ENCODE measurements at places on chromosomes 6 and 20. TPM values are rescaled to one million over a fixed set of nuclear protein-coding genes. Genes with fewer than 3 reads are reported as not detected.

GRCh38 chr20:10637563-10637962, 36.2 kb downstream of the JAG1 start:
- no peak for DNase-seq

DNA sequence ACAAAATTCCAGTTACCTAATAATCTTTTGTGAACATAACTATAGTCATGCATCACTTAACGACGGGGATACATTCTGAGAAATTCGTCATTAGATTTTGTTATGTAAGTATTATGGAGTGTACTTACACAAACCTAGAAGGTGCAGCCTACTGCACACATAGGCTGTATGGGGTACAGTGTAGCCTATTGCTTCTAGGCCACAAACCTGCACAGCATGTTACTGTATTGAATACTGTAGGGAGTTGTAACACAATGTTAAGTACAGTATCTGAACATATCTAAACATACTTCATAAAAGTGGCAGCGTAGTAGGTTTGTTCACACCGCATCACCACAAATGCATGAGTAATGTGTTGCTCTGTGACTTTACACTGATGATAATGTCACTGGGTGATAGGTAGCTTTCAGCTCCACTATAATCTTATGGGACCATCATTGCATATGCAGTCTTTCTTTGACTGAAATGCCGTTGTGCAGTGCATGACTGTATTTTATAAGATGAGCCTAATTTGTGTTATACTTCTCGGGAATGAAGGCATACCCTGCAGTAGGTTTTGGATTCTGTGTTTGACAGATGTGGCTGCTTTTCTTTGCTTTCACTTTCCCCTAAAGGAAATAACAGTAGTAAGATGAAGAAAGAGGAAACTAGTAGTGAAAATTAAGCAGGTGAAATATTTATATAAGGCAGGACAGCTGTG, 365.6 kb downstream of the FARS2 start:
- DNase-seq = no peak

DNA sequence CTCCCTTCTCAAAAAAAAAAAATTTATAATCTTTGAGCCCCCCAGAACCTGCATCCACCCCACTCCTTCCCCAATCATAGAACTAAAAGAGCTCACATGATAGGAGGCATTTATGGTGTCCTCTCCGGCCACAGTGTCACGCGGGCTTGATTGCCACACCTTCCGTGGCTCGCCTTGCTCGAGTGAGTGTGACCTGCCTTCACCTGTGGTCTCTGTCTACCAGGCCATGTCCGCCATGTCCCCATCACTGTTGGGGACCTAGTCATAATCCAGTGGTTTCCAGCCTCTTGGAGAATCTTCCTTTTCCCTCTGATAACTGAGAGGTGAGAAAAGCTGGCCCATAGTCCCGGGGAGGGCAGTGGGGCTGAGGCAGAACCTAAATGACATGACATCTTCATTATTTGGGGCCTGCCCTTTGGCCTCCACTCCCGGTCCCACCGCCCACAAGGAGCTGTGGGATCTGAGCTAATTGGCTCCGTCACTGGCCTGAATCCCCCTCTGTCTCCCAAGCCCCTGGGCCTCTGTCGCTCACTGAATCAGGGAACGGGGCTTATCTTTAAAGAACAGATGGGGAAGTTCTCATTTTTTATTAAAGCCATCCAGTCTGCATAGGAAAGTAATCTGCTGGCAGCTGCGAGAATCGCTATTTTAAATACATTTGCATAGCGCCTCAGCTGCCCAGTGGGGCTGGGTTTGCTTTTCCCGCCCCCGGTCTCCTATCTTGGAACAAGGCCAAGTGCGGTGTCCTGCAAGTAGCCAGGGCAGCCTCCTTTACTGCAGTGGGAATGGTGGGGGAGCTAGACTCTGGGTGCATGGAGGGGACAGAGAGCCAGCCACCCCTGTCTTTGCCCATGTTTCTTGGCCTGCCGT, 197.6 kb upstream of the PMEPA1 start:
- no peak for DNase-seq

DNA sequence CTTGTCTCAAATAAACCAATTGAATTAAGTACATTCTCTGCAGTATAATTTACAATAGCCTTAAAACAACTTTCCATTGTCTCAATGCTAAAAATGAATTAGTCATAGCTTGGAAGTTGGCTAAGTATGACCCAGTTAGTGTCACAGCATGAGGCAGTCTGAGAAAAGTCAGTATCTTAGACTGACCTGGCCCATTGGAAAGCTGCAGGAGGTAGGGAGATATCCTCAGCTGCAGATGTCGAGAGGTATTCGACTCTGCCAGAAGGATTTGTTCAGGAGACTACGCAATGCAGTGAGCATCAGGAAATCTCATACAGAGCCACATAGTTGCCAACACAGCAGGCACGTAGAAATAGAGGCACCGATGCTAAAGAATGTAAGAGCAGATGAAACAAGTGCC, 350.9 kb upstream of the NRSN1 start:
- DNase-seq = no peak

- no peak for DNase-seq
Observed at GRCh38 chr6:154502553-154502952, 7.9 kb downstream of the CNKSR3 start.

- no peak for DNase-seq
Observed at GRCh38 chr6:118768441-118768840, 117.0 kb upstream of the CEP85L start.

DNA sequence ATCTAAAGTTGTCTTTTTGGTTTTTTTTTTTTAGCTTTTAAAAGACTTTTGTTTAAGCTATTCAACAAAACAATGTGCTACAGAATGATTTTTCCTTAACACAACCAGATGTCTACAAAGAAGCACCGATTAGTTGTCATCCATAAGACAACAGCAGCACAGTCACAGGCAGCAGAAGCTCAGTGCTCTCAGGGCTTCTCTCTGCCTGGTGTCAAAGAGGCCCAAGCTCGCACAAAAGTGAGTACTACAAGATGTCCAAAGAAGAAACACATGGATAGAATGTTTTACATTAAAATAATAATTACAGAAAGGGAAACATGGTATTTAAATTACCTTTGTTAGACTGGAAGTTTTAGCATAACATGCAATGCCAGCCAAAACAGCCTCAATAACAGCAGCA, 81.6 kb downstream of the DNAAF9 start:
- DNase-seq = no peak

GRCh38 chr20:19769507-19769906, 11.4 kb downstream of the RIN2 start:
- no peak for DNase-seq

DNA sequence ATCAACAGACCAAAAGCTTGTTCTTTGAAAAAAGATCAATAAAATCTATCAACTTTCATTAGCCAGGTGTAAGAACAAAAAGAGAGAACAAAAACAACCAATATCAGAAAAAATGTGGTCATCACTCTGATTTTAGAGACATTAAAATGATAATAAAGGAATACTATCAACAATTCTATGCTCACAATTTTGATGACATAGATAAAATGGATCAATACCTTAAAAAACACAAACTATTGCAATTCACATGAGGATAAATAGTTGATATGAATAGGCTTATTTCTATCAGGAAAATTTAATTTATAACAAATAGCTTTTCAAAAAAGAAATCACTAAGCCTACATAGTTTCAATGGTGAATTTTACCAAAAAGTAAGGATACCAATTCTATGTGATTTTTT, 809.4 kb upstream of the EYS start:
- no peak for DNase-seq

DNA sequence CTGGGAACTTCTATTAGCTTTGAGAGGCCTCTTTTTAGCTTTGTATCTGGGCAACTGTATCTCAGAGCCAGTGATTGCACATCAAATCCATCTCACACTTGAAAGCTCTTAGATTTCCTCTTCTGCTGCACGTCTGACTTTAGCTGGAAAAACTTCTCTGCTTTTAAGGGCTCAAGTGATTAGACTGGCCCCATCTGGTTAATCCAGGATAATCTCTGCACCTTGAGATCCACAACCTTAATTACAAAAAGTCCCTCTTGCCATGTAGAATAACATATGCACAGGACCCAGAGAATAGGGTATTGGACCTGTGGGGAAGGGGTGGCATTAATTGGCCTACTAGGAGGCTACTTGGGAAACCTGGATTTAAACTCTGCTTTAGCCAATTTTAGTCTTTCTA, 24.2 kb downstream of the KLHL31 start:
- DNase-seq = no peak

DNA sequence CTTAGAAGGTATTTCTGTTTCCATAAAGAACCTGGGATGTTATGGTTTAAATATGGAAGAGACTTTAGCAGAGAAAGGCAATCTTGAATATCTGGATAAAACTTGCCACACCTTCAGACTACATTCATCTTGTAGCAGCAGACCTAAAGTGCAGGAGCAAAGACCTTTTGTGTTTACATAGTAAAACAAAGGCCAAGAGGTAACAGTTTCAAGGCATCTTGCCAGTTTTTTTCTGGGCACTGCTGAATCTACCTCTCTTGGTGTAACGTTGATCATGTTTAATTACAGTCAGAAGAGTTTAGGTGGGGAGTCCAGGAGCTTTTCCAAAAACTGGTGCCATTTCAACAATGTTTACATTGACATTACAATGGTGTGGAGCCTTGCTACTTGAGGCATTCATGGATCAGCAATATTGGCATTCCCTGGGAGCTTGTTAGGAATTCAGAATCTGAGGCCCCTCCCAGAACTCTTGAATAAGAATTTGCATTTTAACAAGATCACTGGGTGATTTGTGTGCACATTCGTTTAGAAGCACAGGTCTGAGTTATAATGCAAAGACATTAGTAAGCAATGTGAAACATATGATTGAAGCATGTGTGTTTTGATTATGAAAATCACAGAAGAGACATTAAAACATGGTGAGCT, 94.5 kb downstream of the F13A1 start:
- DNase-seq = no peak

DNA sequence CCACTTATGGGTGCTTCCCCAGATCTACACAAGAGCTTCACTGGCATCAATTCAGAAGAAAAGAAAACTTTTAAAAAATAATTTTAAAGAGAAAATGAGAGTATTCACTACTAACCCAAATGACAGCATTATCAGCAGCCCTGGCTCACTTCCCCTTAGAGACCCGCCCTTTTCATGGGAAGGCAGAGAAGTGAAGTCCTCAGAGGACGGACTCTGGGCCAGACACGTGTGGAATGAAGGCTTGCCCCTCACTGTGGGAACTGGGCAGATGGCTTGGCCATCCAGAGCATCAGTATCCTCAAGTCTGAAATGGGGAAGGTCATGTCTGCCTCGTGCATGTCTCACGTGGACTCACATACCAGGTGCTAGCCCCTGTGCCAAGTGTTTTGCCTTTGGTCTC, 63.5 kb downstream of the JAG1 start:
- DNase-seq = no peak

GRCh38 chr6:41600499-41601247, 37.6 kb upstream of the MDFI start:
- DNase-seq = no peak

DNA sequence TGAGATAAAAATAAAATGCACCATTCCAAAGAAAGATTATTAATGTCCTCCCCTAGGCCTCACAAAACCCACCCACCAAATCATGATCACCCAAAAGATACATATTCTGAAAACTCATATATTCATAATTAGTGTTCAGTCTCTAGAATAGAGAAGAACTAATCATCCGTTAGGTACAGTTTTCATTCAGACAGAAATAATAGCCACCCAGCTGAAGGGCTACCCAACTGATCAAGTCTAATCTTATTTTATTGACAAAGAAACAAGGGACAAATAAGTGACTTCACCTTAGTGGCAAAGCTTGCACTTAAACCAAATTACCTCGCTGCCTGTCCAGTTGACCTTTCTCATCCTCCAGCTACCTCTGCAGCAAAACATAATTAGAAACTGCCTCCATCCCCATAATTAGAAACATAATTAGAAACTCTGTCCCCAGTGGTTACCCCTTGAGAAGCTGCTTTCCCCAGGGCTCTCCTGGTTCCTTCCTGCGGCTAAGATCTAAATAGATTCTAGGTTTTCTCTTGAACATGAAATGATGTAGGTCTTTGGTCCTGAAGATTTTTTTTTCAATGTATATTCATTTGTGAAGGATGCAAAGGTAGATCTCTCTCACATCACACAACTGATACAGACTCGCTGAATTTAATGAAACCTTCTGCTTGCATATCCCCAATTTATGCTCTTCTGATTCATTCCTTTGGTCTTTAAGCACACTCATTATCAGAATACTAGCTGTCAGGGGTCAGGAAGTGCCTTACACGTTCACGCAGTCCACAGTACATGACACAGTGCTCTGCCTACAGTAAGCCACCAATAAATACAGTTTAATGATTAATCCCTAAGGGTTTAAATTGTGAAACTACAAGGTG, 46.3 kb downstream of the HBS1L start:
- no peak for DNase-seq

DNA sequence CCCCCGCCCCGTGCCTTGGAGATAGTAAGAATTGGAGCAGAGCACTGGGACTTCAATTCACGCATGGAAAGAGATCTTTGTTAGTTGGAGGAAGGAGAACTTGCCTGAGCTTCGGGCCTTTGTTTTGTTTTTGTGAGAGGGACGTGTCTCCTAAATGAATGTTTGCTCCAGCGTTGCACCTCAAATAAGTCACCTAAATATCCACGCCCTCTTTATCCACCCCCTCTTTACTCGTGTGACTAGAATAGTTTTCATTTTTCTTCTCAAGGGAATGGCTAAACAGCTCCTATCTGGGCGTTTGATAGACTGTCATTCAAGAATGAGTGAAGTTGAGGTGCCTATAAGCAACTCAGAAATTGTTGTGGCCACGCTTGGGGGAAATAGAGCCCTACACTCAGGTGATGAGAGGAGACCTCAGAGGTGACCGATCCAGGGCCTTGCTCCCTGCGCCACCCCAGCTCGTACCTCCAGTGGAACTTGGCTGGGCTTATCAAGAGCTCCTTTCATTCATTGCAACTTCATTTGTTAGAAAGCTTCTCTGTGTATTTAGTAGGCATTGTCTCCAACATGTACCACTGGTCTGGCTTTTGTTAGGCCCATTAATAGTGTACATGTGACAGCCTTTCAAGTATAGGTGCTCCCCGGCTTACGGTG, 861 bp downstream of the PCMTD2 start:
- DNase-seq = no peak

- no peak for DNase-seq
Observed at GRCh38 chr6:87333033-87333432, 4.0 kb upstream of the GJB7 start.

DNA sequence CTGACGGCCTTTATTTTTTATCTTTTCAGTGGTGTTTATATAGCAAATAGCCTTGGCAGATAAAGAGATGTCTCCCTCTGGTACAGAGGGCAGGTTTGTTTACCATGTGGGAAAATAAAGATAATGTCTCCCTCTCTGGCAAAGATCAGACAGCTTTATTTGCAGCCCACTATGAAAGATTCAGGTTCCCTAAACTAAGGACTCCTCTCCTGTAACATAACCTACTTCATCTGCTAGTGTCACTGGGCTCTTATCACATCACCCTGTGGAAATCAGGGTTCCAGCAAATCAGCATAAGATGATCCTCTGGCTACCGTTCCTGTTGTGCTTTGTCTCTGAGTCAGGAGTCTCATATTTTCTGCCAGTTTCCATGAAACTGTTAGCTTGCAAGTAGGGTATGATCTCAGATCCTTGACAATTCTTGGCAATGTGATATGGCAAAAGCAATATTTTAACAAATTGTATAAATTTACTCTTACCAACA, 3.1 kb downstream of the FBXL4 start:
- DNase-seq = no peak

GRCh38 chr20:32966881-32967781, 37.1 kb downstream of the SUN5 start:
- DNase-seq = no peak

HRH3 gene
- not detected for total RNA-seq

WFDC2 gene
- 53.3 TPM for total RNA-seq

GGTLC1 gene
- not detected for total RNA-seq

TCF21 gene
- total RNA-seq = 1.0 TPM

All from epithelial cell of proximal tubule (primary cell).